ENCODE measurements at places on chromosomes 2 and 18. TPM values are rescaled to one million over a fixed set of nuclear protein-coding genes. Genes with fewer than 3 reads are reported as not detected.
A peak's percentile ranks its signal among the peaks of the same experiment; 100 is the strongest.

DNA sequence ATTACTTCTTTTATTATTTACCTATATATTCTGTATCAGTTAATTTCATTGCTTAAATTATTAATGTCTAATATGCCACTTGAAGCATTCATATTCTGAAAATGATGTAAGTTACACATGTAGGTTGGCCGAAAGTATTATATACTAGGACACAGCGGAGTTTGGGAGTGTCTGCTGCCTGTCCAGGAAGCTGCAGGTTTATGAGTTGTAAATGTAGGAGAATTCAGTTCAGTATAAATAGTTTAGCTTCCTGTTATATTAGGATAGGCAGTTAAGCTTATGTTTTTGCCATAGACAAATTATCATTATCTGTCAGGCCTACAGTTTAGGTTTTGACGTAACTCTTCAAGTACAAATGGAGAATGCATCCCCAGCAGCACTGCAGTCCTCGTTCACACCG is 18.9 kb upstream of the ZNF236 start:
- no peaks in the 10 kb centered on the region for H3K36me3 ChIP-seq
- no peaks in the 10 kb centered on the region for H3K27me3 ChIP-seq
- no peak overlapping the region for H3K27ac ChIP-seq
- no peak for DNase-seq
- H3K4me3 ChIP-seq, result peak overlapping the region; percentile 1

Gene NFU1
- 51.6 TPM for total RNA-seq

Gene TACR1
- 6.0 TPM for total RNA-seq

Gene ABCG8
- total RNA-seq, result not detected

Gene LIMS4
- 66.8 TPM for total RNA-seq

DNA sequence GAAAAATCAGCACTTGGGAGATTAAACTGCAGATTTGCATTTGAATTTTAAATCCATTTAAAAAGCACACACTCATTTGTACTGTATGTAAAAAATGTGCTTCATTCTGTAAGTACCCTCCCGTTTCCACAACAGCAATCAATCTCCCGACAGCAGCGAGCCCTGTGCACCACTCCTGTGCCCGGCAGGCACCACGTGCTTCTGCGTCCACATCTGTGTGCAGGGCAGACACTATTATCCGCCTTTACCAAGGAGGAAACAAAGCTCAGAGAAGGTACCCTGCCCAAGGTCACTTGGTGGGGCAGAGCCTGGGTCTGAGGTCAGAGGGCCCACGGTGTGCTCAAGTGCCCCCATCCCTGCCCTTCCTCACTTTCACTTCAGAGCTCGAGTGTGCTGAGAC is 7.5 kb downstream of the HSBP1L1 start:
- no peaks in the 10 kb centered on the region for H3K27me3 ChIP-seq
- H3K4me1 ChIP-seq, result no peaks in the 10 kb centered on the region
- H3K27ac ChIP-seq, result no peak overlapping the region
- H3K36me3 ChIP-seq, result peaks cover 10% of the 10 kb centered on the region
- no peak overlapping the region for H3K4me3 ChIP-seq
- DNase-seq, result no peak

Gene CLHC1
- 0.28 TPM for total RNA-seq

Gene RNF181
- total RNA-seq, result 107 TPM

Gene RAB6D
- total RNA-seq, result not detected

Gene LIPT1
- total RNA-seq, result 13.8 TPM

DNA sequence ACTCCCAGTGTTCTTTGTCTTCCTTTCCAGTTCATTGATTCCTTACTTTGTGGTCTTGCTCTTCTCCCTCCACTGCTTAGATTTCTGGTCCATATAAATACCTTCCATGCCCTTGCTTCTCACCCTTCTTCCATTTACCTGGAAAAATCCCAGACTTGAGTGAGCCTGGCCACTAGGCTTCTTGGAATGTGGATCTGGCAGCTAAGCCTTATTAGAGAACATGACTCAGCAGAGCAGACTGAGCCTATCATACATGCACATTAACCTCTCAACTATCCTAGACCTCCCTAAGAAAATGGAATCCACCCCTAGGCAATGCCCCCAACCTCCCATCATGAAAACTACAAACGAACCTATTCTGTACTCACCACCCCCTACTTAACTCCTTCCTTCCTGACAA is 127.7 kb downstream of the RHBDD1 start:
- no peak for DNase-seq
- H3K27ac ChIP-seq, result no peak overlapping the region
- H3K36me3 ChIP-seq, result no peaks in the 10 kb centered on the region
- no peaks in the 10 kb centered on the region for H3K4me1 ChIP-seq
- H3K27me3 ChIP-seq, result no peaks in the 10 kb centered on the region

- no peak overlapping the region for H3K4me3 ChIP-seq
- H3K36me3 ChIP-seq, result no peaks in the 10 kb centered on the region
- H3K27me3 ChIP-seq, result no peaks in the 10 kb centered on the region
- DNase-seq, result no peak
Measured at GRCh38 chr2:27932396-27932795, 41.9 kb downstream of the BABAM2 start.

GRCh38 chr2:225196579-225196978 is 154.3 kb upstream of the DOCK10 start:
- H3K36me3 ChIP-seq, result no peaks in the 10 kb centered on the region
- no peaks in the 10 kb centered on the region for H3K4me1 ChIP-seq
- no peak overlapping the region for H3K27ac ChIP-seq
- H3K27me3 ChIP-seq, result no peaks in the 10 kb centered on the region

Gene MAPK4
- total RNA-seq, result 4.0 TPM

GRCh38 chr2:73253901-73254300 is 19.8 kb downstream of the CCT7 start:
- no peak overlapping the region for H3K27ac ChIP-seq
- no peak for DNase-seq
- no peak overlapping the region for H3K4me3 ChIP-seq
- no peaks in the 10 kb centered on the region for H3K4me1 ChIP-seq
- H3K27me3 ChIP-seq, result no peaks in the 10 kb centered on the region
- H3K36me3 ChIP-seq, result peaks cover 41% of the 10 kb centered on the region

DNA sequence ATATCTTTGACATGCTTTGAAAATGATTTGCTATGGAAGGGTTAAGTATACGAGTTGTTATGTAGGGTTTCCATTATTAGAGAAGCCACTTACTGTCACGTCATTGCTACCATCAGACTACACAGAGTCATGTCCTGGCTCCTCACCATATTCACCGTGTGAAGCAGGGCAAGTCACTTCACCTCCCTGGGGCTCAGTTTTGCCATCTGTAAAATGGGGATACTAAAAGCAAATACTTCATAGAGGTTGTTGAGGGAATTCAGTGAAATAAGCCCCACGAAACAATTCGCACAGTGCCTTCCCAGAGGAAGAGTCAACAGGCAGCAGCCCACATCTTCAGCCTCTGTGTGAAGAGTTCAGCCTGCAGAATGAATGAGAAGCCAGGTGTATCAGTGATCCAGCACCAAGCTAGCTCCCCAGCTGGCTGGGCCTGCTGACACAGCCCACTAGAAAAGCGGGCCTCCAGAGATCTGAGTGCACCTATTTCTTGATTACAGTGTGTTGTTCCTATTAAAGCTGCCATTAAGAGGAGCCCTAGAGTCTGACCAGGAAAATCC is 3.4 kb downstream of the DIPK1C start:
- DNase-seq, result no peak
- peaks cover 9% of the 10 kb centered on the region for H3K4me1 ChIP-seq
- H3K27ac ChIP-seq, result no peak overlapping the region
- H3K36me3 ChIP-seq, result no peaks in the 10 kb centered on the region

DNA sequence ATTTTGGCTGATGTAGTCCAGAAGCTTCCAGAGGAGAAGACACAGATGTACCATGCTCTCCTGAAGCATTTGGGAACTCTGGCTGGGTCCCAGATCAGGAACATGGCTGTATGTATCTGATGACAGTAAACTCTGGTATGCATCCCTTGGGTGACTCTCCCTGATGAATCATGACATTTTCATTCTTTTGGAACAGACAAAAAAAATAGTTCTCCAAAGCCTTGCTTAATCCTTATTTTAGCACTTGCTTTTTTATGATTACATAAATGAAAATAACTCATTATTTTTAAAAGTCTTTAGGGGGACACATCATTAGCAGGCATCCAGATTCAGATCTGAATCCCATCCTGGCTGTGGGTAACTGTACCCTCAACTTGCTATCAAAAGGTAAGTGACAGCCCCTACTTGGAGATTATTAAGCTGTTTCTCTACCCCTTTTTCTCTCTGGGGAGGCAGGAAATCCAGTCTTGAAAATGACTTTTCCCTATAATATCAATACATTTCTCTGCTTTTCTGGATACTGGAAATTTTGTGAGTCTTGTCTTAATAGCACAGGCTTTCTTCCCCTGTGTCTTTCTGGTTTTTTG is 23.3 kb downstream of the AOX1 start:
- H3K27me3 ChIP-seq, result no peaks in the 10 kb centered on the region
- H3K36me3 ChIP-seq, result no peaks in the 10 kb centered on the region
- no peak overlapping the region for H3K4me3 ChIP-seq
- no peak for DNase-seq
- H3K4me1 ChIP-seq, result no peaks in the 10 kb centered on the region
- H3K27ac ChIP-seq, result peak overlapping the region; percentile 11

Gene RAB27B
- 0.95 TPM for total RNA-seq

DNA sequence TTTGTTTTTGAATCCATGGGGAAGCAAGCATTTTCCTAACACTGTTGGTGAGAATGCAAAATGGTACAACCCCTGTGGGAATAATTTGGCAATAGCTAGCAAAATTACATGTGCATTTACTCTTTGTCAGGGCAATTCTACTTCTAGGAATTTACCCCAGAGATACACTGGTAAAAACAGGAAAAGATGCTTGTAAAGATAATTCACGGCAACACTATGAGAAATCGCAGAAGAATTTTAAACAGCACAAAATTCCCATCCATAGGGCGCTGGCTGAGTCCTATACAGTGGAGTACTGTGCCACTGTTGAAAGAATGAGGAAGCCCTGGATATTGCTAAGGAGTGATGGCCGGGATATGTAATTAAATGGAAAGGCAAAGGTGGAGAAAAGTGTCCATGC is 75.8 kb downstream of the DGKD start:
- H3K4me3 ChIP-seq, result no peak overlapping the region
- no peak overlapping the region for H3K27ac ChIP-seq
- no peak for DNase-seq
- H3K4me1 ChIP-seq, result peaks cover 27% of the 10 kb centered on the region

GRCh38 chr2:240199133-240199870 is 58.8 kb upstream of the OTOS start:
- no peaks in the 10 kb centered on the region for H3K36me3 ChIP-seq
- no peaks in the 10 kb centered on the region for H3K27me3 ChIP-seq
- no peak overlapping the region for H3K4me3 ChIP-seq
- H3K4me1 ChIP-seq, result no peaks in the 10 kb centered on the region
- H3K27ac ChIP-seq, result no peak overlapping the region

Gene SPC25
- 1.1 TPM for total RNA-seq

Gene CRYBA2
- total RNA-seq, result not detected

DNA sequence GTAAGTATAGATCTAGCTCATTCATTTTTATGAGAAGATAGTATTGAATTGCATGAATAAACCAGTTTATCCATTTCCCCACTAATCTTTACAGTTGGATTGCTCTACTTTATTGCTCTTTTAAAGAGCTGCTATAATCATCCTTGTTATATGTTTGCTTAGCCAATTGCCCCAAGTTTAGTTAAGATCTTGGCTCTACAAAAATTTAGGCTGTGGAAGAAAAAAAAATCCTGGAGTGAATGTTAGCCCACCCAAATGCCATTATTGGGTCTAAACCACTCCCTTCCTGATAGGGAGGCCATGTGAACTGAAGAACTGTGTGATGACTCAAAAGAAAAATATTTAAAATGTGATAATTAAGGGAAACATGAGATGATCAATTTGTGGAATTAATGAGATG is 2.9 kb downstream of the ALS2 start:
- no peak for DNase-seq
- H3K4me3 ChIP-seq, result no peak overlapping the region
- no peaks in the 10 kb centered on the region for H3K27me3 ChIP-seq
- peaks cover 22% of the 10 kb centered on the region for H3K4me1 ChIP-seq

Gene SCYGR6
- total RNA-seq, result not detected

Gene SCN9A
- total RNA-seq, result 4.5 TPM

DNA sequence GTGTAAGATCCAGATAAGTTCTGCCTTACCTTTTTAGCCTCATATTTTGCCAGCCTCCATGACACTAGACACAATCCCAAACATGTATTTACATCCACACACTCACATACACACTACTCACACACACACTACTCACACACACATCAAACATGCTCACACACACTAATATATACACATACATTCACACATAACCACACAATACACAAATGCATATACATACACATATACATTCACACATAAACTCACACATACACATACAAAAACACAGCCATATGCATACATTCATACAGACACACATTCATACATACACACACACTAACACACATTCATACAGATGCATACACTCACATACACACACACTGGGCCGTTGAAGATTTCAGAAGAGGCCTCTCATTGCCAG is 109.5 kb downstream of the MAIP1 start:
- H3K27ac ChIP-seq, result no peak overlapping the region
- no peak for DNase-seq
- no peaks in the 10 kb centered on the region for H3K27me3 ChIP-seq
- H3K4me1 ChIP-seq, result no peaks in the 10 kb centered on the region

GRCh38 chr18:35267161-35267651 is 22.8 kb downstream of the ZSCAN30 start:
- peaks cover 4% of the 10 kb centered on the region for H3K4me1 ChIP-seq
- peak; percentile 31 for DNase-seq
- H3K4me3 ChIP-seq, result peak overlapping the region; percentile 81
- peaks cover 10% of the 10 kb centered on the region for H3K36me3 ChIP-seq
- H3K27me3 ChIP-seq, result no peaks in the 10 kb centered on the region

GRCh38 chr18:62529597-62529996 is 6.8 kb downstream of the ZCCHC2 start:
- H3K4me3 ChIP-seq, result no peak overlapping the region
- H3K4me1 ChIP-seq, result peaks cover 23% of the 10 kb centered on the region
- no peak for DNase-seq
- no peaks in the 10 kb centered on the region for H3K36me3 ChIP-seq

Gene PLA2R1
- 28.3 TPM for total RNA-seq

- DNase-seq, result peak; percentile 4
- H3K27ac ChIP-seq, result no peak overlapping the region
- no peaks in the 10 kb centered on the region for H3K27me3 ChIP-seq
- no peaks in the 10 kb centered on the region for H3K36me3 ChIP-seq
- no peak overlapping the region for H3K4me3 ChIP-seq
Measured at GRCh38 chr2:176729706-176730569, 460.7 kb downstream of the MTX2 start.

Gene TTN
- 16.4 TPM for total RNA-seq

Gene GNLY
- 8.5 TPM for total RNA-seq

Gene MPHOSPH10
- total RNA-seq, result 17.2 TPM

GRCh38 chr2:112811841-112812306 is 24.7 kb downstream of the IL1B start:
- H3K4me1 ChIP-seq, result no peaks in the 10 kb centered on the region
- H3K4me3 ChIP-seq, result no peak overlapping the region
- H3K27me3 ChIP-seq, result no peaks in the 10 kb centered on the region
- H3K27ac ChIP-seq, result no peak overlapping the region
- no peak for DNase-seq

DNA sequence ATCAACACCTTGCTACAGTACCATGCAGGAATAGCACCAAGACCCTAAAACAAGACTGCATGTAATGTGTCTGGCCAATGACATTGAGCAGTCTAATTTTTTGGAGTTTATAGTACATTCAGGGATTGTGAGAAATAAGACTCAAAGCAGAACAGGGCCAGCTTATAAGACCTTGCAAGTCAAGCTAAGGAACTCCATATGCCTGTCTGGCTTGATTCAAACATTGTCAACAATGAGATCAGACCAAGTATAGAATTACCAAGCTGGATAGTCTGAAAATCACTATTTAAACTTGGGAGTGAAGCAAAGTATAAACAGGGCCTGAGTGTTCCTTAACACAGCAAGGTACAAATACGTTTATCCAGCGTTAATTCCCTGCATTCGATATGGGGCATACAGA is 370.9 kb downstream of the CNTNAP5 start:
- no peak for DNase-seq
- H3K27me3 ChIP-seq, result no peaks in the 10 kb centered on the region
- H3K4me3 ChIP-seq, result no peak overlapping the region
- H3K4me1 ChIP-seq, result no peaks in the 10 kb centered on the region
- H3K27ac ChIP-seq, result no peak overlapping the region
- no peaks in the 10 kb centered on the region for H3K36me3 ChIP-seq

Measured in thoracic aorta (tissue), 2 donors.